ENCODE measurements at places on chromosomes 3 and 15. TPM values are rescaled to one million over a fixed set of nuclear protein-coding genes. Genes with fewer than 3 reads are reported as not detected.

DNA sequence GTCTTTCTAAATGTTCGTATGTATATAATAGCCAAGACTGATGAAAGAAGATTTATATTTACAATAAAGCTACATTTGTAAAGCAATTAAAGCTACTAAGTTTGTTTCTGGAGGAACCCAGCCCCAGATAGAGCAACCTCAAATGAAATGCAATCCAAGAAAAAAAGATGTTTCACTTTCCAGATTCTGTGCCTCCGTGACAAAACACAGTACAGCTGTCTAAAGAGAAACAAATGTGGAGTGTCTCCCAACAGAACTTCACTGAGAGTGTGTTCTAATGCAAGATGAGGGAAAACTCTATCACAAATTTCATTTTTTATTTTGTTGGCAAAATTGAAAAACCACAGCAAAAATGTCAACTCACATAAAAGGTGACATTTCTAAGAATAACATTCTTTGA, 317.0 kb downstream of the OCA2 start:
- no peak for DNase-seq

The RAB6B gene
- total RNA-seq: 3.9 TPM

- DNase-seq: peak; percentile 92
These were observed 121.3 kb upstream of the ZNF717 start for GRCh38 chr3:75906555-75907112.

The RBPMS2 gene
- 36.9 TPM for total RNA-seq

DNA sequence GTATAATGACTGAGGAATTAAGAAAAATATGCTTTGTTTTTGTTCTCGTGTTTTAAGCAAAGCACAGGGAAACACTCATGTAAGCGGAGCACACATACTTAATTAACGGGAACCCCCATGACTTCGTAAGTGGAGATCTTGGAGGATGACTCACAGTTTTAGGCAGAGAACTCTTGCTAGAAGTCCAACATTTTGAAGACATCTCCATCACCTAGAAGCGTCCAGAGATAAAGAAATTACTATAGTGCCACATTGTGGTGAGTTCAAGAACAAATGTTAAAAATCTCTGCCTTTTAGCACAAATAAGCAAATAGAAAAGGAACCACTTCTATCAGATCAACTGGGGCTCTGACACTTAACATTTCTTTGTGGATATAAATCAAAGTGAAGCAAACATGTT, 194.1 kb upstream of the ARHGEF26 start:
- DNase-seq: peak; percentile 41

- DNase-seq: no peak
These were observed 117.7 kb upstream of the P2RY1 start for GRCh38 chr3:152717252-152717651.

The TM4SF4 gene
- not detected for total RNA-seq

- peak; percentile 61 for DNase-seq
These were observed 69.1 kb downstream of the P3H2 start for GRCh38 chr3:190051641-190052040.

- no peak for DNase-seq
These were observed 613.4 kb downstream of the FOXP1 start for GRCh38 chr3:70970171-70970570.

- no peak for DNase-seq
These were observed 110.5 kb upstream of the RAP2B start for GRCh38 chr3:153051427-153052095.

DNA sequence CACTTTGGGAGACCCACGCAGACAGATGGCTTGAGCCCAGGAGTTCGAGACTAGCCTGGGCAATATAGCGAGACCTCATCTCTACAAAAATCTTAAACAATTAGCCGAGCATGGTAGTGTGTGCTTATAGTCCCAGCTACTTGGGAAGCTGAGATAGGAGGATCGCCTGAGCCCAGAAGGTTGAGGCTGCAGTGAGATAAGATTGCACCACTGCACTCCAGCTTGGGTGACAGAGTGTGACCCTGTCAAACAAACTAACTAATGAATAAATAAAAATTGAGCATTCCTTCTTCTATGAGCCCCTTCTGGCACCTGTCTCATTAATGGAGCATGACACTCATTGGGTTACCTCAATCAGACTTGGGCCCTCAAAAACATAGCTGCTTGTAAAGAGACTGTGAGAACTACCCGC, 7.5 kb downstream of the ZDHHC3 start:
- no peak for DNase-seq

The CD200 gene
- 51.9 TPM for total RNA-seq

The HTR3C gene
- not detected for total RNA-seq

- no peak for DNase-seq
These were observed 67.7 kb upstream of the ROPN1 start for GRCh38 chr3:124059580-124059979.

DNA sequence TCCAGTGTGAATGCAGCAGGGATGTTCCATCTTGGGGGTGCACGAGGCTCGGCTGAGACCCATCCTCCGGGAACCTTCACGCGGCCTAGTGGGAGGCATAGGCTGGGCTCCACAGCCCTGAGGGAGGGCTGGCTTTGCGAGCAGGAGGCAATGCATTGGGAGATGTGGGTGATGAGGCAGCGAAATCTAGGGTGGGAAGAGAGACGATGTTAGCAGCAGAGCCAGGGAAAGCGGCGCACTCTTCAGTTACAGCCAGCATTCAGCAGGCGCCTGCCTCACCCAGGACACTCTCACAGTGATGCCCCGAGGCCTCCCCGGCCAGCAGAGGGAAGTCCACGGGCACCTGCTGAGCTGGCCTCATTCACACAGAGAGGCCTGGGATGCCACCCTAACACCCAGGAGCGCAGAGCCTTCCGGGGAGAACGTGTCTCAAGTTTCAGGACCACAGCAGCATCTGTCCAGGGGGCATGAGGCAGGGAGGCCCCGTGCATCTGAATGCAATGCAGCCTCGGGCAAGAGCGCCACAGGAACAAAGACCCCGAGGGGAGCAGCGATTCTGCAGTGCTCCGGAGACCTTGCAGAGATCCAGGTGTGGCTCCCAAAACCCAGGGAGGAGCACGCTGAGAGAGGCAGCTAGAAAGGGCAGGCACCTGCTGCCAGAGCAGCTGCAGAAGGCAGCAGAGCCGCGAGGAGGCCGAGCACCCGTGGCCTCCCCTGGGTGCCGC, 102.4 kb downstream of the NUP210 start:
- no peak for DNase-seq

- no peak for DNase-seq
These were observed 20.8 kb upstream of the CFAP161 start for GRCh38 chr15:81113204-81113657.

The PPM1L gene
- 26.4 TPM for total RNA-seq

DNA sequence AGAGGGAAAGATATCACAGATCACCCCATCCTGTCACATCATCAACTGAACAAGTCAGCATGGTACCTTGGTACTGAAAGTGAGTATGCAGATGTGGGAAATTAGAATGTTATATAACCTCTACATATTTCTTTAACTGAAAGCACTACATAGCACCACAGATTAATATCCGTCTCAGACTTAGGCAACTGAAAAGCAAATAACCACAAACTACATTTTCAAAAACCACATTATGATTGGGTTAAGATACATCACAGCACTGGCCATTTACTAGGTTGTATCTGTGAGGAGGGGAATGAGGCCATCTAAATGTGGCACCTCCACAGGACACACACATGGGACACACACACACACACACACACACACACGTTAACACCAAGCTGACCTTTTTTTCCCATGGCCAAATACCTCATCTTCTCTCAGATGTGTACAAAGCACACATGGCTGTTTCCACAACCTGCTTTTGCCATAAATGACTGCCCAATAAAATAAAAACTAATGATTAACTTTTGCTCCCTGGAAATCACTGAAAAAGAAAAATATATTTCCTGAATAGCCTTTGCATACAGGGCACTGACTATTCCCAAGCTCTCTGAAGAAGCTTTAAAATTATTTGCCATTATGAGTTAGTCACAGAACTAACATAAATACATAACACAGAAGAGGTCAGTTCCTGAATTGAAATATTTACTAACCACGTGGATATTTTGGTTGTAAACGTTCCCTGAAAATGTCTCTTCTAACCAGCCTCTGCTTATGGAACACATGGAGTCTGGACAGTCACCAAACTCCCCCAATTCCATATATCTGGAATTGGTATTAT, 60.1 kb downstream of the SUMF1 start:
- DNase-seq: no peak

DNA sequence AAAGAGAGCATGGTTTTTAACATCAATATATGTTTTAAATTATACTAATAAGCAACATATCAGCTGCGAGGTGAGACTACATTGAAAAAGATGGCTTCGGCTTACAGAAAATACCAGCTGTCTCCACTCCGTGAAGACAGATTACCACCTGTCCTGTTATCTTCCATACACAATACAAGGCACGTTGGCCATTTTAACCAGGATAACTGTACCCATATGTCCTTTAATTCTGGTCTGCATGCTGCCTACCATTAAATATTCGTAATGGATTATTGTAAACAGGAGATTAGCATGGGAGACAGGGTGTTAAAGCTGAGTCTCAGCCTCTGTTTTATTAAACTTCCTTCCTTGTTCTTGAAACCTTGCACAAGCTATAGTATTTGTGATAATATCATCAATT, 855.5 kb downstream of the ROBO1 start:
- no peak for DNase-seq

DNA sequence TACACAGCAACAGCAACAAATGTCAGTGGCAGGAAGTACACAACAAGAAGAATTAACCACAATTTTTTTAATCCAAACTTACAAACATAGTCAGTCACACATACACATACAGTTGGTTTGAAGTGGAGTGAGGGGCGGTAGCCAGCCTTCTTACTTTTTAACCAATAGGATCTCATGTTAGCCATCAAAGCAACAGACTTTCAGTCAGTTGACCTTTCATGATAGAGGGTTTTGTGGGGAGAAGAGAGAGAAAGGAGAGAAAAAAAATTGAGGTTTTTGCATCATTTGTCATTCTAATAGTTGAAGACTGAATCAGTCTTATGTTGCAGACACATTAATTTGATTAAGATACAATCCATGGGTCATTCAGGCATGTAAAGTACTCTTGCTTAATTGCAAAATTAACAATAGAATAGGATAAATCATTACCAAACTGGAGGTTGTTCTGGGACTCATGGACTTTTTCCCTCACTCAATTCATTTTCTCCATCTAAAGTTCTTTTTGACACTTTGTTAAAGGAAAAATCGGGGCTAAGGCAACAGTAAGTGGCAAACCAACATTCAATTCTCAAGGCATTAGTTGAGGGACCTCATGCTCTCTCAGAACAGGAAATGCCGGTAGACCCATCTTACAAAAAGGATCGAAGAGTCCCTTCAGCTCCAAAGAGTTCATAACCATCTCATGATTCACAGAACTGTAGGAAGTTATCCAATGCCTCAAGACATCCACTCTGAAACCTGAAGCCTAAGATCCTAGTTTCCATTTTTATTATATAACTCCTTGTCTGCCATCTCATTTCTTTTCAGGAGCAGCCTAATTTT, 159.5 kb upstream of the LPP start:
- no peak for DNase-seq

The IL17RD gene
- 79.6 TPM for total RNA-seq

GRCh38 chr15:63200464-63201249, 11.3 kb downstream of the RAB8B start:
- no peak for DNase-seq

GRCh38 chr3:71528816-71529215, 54.7 kb downstream of the FOXP1 start:
- no peak for DNase-seq

- DNase-seq: peak; percentile 93
These were observed 103.2 kb upstream of the TJP1 start for GRCh38 chr15:29925227-29926082.

- no peak for DNase-seq
These were observed 10.6 kb upstream of the CCDC80 start for GRCh38 chr3:112651516-112651915.

DNA sequence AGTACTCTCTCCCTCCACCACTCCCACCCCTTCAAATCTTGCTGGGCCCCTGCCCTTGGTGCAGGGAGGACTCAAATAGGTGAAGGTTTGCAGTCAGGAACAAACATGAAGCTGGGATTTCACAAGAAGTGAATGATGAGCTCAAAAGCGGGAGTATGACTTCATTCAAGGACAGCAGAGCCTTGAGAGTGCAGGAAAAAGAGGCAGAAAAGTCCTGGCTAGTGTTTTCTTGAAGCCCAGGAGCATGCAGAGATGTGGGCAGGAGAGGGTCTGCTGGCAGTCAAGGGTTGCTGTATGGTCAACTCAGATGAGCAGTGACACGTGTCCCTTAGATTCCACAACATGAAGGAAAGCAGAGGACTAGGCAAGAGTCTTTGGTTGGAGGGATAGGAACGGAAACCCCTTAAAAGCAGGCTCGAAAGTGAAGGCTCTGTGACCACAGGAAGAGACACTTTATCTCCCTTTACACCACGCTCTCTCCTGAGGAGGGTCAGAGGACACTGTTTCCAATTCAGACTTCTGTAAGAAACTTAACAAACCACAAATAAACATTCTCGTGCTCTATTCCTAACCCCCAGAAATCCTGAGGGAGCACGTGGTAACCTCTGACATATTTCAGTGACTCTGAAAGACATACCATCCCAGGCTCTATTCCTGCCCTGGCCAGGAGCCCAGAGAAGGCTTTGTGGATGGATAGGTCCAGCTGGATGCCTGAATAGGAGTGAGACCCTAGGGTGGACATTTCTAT, 168.0 kb upstream of the NDN start:
- no peak for DNase-seq

The KCNAB1 gene
- 0.69 TPM for total RNA-seq

DNA sequence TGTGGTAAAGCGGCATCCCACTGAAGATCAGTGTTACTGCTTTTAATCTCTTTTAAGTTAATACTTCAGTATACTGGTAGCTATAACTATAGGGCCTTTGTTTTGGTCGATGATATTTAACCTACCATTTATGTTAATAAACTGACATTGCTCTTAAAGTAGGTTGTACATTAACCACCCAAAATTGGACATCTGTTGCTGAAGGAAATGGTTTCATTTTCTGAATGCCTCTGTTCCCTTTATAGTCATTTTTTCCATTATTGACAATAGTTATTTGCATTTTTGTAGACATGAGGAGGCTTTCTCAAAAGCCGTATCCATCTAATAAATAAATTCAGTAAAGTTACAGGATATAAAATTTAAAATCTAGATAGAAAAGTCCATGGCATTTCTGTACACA, 252.4 kb upstream of the UBE2E1 start:
- no peak for DNase-seq

- no peak for DNase-seq
These were observed 7.6 kb downstream of the XXYLT1 start for GRCh38 chr3:195263193-195263924.

The NDUFAF3 gene
- 49.9 TPM for total RNA-seq

The C3orf85 gene
- total RNA-seq: not detected

- no peak for DNase-seq
These were observed 63.4 kb upstream of the LINGO1 start for GRCh38 chr15:77695961-77696582.

DNA sequence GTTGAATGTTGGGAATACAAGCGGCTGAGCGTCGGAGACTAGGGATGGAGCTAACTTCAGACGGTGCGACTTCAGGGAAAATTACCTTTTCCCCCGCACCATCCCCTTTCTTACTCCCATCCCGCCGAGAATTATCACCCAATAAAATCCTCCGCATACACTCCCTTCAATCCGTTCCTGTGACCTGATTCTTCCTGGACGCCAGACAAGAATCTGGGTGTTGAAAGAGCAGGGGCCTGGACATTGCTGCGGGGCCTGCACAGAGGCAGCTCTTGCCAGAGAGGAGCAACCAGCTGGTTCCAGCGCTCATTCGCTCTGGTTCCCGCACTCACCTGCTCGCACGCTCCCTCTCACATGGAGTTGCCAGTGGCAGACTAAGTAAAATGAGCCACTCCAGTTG, 241.9 kb downstream of the ALCAM start:
- DNase-seq: peak; percentile 33

- no peak for DNase-seq
These were observed 3.6 kb downstream of the DISP2 start for GRCh38 chr15:40361640-40362039.

- no peak for DNase-seq
These were observed 6.3 kb downstream of the TMEM202 start for GRCh38 chr15:72404356-72404755.

The SYNM gene
- total RNA-seq: 3.5 TPM

Data from GM23338 (cell line).